Epithelial cell of proximal tubule (primary cell): ENCODE measurements at places on chromosomes 6 and 20.

GRCh38 chr20:43923322-43923721 lies 8.7 kb downstream of the TOX2 start:
- DNase-seq, result no peak

GRCh38 chr6:117138920-117139319 lies 126.4 kb upstream of the VGLL2 start:
- no peak for DNase-seq

DNA sequence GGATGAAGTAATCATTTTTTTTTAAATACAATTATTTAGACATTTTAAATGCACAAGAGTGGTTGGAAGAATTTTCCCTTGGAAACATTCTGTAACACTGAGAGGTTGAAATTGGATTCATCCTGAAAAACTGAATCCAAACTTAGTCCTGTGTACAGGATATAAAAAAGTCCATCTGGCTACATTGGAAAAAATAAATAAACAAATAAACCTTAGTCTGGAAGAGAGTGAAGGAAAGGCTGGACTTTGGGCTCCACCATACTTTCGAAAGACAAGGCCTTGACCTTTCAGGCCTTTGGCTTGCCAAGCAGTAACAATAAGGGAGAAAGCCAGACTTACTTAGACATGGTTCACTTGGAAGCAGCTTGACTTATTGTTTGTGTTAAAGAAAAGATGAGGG lies 664.3 kb downstream of the TENT5A start:
- no peak for DNase-seq

DNA sequence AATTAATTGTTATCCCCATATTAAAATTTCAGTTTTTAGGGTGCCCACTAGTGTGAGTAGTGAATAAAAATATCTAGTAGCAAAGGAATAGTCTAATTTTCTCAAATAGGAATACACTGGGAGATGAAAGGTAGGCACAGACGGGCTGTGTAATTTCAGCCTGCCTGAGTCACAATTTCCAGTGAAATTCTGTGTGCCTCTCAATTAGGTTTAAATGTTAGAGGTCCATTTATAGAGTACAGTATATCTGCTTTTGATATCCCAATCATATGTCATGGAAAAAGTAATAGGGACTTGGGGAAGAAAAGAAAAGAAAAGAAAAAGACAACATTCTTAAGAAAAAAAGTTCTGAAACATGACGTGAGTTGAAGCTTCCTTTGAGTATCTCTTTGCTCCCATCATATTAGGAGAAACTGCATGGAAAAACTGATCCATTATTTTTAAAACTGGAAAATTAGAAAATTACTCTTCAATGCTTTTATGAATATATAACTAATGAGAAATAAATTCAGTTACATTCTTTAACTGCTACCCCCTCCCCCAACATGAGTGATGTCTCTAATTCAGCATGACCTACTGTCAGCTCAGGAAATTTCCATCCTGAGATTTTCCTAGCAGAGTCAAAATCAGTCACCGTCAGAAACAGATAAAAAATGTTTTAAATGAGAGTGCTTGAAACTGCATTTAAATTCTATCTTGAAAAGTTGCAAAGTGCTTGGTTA lies 473.8 kb upstream of the HSF2 start:
- DNase-seq, result no peak

GRCh38 chr6:71248878-71249544 lies 39.6 kb upstream of the OGFRL1 start:
- no peak for DNase-seq

DNA sequence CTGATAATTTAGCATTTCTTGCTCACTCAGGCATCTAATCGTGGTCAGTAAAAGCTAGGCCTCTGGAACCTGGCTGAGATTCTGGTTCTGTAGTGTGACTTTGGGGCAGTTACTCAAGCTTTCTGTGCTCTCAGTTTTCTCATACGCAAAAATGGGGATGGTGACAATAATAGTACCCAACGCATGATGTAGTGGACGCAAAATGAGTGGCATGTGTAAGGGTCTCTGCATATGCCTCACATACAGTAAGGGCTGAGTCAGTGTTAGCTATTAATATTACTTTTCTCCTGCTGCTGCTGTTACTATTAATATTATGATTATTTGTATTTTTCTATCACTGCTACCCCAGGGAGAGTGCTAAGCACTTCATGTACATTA lies 686 bp downstream of the GINS1 start:
- DNase-seq, result no peak

- no peak for DNase-seq
Measured at GRCh38 chr6:134523903-134524650, 206.2 kb upstream of the SGK1 start.

- DNase-seq, result no peak
Measured at GRCh38 chr6:63023726-63024125, 187.5 kb upstream of the FKBP1C start.

- DNase-seq, result no peak
Measured at GRCh38 chr6:129599467-129599866, 110.5 kb downstream of the ARHGAP18 start.

- no peak for DNase-seq
Measured at GRCh38 chr20:33914919-33915318, 78.8 kb upstream of the RALY start.

- DNase-seq, result no peak
Measured at GRCh38 chr6:37783856-37784584, 35.5 kb upstream of the ZFAND3 start.

DNA sequence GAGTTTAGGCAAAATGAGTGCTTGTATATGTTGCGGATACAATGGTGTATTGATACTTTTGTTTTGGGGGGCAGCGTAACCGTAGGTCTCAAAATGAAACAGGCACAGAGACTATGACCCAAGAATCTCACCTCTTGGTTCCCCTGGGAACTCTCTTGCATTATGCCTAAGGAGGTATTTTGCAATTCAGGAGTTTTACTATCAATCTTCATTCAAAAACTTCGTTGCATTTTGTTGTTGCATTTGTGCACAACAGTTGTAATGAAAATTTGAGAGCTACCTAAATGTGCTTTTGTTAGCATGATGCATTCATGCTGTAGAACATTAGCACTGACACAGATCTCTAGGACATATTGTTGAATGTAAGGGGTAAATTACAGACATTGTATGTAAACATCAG lies 18.2 kb downstream of the VTA1 start:
- no peak for DNase-seq

GRCh38 chr6:3376893-3377535 lies 79.8 kb downstream of the SLC22A23 start:
- no peak for DNase-seq

DNA sequence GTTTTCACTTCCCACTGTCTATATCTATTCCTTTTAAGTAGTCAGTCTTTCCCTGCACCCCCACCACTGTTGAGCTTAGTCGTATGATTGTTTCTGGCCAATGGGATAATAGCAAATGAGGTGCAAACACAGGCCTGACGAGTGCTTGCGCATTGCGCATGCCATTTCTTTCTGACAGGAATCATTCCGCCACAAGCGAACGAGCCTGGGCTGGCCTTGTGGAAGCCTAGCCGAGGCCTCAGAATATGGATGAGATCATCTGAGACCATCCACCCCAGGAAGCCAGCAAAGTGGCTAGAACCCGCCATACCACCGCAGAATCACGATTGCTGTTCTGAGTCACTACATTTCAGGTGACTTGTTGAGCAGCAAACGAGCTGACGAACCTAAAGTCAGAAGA lies 52.2 kb upstream of the PRL start:
- DNase-seq, result no peak

DNA sequence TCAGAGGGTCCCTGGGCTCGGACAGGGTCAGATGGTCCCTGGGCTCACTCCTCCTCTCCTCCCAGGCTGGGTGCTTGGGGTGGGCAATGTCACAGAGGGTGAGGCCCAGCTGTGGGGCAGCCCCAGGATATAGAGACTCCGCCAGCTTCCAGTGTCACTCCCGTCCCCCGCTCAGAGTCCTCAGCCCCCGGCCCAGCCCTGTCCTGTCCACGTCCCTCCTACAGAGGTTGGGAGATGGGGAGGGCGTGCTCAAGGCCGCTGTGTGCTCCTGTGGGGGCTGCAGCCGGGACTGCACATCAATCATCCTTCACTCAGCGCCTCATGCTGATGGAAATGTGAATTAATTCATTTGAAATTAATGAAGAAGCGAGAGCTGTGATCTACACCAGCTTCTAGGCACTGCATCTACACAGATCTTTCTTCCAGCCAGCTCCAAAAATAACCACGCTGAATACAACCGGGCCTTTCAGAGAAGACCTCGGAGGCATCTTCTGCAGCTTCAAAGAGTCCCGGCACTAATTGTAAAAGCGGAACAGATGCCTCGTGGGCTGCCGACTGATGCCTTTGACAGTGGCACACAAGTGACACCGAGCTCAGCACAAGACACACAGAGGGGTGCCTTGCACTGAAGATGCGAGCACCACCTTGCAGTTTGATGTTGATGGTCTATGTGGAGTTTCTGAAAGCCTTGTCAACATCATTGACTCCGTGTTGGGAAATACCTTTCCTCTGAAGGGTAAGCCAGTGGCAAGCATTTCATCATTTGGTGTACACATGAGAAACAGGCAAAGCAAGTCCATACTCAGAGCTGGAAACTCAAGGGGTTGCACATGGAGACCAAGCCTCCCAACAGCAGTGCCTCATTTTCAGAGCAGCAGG lies 39.3 kb downstream of the DACT2 start:
- no peak for DNase-seq

GRCh38 chr6:16735014-16735413 lies 26.2 kb downstream of the ATXN1 start:
- DNase-seq, result no peak

- no peak for DNase-seq
Measured at GRCh38 chr6:143293523-143293922, 157.0 kb downstream of the ADAT2 start.

DNA sequence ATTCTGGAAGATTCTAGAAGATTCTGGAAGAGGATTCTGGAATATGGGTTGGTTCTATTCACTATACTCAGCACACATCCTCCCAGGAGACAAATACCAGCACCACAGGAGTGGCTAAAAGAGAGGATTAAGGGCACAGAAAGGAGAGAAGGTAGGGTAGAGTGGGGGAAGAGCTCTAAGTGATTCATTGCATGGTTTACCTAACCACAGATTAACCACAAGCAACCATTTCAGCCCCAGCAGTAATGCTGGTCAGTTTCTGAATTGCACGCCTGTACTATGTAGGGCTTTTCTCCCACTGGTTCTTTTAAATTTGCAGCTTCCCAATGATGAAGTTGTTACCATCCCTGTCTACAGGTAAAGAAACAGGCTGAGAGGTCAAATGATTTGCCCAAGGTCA lies 192.7 kb upstream of the PMEPA1 start:
- DNase-seq, result no peak

DNA sequence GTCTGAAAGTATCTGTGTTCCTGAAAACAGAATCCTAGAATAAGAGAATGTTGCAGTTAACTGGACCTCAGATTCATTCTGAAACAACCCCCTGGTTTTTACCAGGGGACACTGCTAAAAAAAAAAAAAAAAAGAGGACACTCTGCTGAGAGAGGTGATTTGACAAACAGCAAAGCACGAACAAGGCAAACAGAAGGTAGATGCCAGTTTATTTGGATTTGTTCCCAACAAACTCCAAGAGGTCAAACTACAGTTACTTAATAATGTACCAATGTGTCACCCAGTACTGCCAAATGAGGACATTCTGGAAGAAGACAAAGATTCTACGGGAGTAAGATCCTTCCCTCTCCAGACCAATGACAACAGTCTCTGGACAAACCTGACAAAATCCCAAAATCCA lies 40.6 kb upstream of the SLC22A16 start:
- no peak for DNase-seq

DNA sequence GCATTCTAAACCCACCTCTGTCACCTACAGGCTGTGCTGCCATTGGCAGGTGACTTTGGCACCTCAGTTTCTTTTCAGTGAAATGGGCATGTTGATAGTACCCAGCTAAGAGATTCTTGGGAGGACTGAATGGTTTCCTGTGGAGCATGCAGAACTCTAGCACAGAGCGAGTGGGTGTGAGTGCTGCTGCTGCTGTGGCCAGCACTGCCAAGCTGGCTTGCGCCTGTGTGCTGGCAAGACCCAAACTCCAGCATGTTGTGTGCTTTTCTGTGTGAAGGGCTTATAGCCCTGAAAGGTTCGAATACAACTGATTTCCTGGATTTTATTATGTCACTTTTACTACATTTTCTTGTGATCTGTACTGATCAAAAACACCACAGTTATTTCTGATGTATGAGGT lies 78.1 kb upstream of the KIF25 start:
- DNase-seq, result no peak

DNA sequence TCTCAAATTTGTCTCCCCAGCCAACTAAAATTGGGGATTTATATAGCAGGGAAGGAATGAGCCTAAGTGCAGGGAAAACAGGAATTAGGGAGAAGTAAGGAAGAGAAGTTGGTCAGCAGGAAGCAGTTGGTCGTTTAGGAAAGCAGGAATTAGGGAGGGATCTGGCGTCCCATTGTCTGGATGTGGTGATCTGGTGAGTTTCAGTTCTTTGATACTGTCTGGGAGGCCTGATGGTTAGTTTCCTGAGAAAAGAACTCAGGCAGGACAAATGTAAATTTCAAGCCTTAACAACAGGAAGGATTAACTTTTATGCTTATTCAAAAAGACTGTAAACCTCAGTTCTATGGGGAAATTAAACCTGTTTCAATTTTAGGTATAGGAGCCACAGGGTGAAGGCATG lies 116.2 kb upstream of the PRL start:
- no peak for DNase-seq

DNA sequence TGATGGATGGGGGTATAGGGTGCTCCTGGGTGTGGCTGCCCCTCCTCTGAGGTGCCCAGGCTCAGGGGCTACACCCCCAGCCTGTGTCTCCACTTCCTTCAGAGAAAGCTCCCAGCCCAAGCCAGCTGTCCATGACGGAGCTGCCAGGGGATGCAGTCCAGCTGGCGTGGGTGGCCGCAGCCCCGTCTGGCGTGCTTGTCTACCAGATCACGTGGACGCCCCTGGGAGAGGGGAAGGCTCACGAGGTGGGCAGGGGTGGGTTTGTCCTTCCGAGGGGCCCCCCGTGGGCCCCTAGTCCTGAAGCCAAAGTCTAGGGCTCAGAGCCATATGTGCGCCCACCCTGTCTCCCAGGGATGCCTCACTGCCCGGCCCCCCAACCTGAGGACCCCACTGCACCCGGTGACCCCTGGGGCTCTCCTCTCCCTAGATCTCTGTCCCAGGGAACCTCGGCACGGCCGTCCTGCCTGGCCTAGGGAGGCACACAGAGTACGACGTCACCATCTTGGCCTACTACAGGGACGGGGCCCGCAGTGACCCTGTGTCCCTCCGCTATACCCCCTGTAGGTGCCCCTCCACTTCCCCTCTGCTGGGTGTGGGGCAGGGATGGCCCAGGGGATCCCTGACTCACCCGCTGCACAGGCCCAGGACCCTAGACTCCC lies 19.8 kb downstream of the COL20A1 start:
- DNase-seq, result no peak
